BJ (cell line): ENCODE measurements at places on chromosomes 3 and 15.

GRCh38 chr3:37932505-37932904 is 58.1 kb upstream of the VILL start:
- DNase-seq = no peak

DNA sequence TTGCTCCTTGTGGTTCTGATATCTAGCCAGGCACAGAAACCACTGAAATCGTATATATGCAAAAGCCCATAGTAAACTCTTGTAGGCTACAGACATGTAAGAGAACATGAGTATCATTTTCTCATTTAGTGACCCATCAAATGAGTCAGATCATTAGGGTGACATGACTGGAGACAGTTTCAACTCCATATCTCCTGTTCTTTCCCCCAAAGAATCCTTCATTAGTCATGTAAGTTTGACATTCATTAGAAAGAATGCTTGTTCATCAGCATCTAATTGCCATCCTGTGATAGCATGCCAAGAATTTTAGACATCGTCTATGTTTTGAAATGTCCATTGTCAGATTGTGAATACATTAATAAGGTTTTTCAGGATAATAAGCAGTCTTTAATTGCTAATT is 264.9 kb upstream of the TPM1 start:
- no peak for DNase-seq

DNA sequence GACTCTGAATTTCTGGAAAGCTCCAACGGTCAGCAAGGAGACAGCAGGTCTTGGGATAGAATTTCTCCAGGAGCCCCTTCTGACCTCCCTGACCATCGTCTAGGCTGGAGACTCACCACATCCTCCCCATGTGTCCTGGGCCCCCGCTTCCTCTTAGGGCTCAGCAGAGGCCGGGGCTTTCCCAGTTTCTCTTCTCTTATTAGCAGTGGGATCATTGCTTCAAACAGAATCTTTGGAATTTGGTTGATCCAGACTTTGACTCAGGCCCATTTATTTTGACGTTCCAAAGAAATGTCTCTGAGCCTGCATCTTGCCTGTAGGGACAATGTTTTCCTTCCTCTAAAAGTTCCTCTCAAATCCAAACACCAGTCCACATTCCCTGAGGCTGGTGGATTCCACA is 38.4 kb upstream of the SLC6A6 start:
- DNase-seq = no peak

DNA sequence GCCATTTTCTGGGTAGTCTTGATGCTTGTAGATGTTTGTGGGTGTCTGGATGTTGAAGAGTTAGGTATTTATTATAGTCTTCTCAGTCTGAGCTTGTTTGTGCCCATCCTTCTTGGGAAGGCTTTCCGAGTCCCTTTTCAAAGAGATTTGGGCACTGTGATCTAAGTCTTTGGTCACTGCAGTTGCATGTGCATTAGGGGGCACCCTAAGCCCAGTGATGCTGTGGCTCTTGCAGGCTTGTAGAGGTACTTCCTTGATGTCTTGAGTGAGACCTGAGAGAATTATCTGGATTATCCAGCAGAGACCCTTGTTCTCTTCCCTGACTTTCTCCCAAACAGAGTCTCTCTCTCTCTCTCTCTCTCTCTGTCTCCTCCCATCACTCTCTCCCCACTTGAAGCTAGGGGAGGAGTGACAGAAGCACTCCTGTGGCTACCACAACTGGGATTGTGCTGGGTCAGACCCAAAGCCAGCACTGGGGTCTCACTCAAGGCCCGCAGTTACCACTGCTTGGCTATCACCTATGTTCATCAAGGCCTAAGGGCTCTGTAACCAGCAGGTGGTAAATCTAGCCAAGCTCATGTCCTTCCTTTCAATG is 68.5 kb downstream of the TMCO5A start:
- DNase-seq = no peak

DNA sequence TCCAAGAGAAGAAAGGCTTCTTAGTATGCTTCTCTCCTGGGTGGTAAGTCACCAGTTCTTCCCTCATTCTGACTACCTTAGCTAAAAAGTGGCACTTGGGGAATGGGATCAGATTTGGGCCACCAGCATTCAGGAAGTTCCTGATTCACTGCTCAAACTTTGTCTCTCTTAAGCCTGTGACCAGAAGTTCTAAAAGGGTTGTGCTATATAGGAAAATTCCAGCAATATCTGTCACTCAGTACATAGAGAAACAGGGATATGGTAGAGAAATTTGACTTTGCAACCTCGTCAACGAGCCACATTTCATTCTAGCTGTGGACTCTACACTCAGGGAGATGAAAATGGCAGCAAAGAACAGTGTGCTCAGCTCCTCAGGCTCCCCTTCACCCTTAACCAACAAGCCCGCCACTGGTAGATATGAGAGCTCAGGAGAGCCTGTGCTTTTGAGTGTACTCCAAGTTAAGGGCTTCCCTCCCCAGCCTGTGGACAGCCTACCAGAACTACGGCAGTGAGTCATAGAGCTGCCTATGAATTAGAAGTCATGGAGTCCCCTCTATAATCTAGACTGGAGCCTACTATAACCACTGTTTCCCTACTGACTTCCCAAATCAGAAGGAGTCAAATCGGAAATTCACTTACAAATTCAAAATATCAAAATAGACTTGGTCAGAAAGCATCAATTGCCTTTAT is 52.6 kb upstream of the MYO5C start:
- no peak for DNase-seq

DNA sequence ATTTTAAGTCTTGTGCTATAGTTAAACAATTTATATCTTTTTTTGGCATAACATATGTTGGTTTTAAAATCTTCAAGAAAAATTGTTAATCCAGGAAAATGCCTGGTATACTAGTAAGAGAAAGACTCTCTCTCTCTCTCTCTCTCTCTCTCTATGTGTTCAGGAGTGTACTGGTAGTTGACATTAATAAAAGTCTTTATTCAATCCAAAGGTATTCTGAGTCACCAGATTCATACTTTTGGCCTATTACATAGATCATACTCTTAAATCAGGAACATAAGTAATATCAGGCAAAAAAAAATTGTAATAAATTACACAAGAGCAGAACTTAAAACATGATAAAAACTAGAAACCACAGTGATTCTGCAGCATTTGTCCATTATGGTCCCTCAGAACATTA is 70.2 kb downstream of the TFG start:
- DNase-seq = no peak

DNA sequence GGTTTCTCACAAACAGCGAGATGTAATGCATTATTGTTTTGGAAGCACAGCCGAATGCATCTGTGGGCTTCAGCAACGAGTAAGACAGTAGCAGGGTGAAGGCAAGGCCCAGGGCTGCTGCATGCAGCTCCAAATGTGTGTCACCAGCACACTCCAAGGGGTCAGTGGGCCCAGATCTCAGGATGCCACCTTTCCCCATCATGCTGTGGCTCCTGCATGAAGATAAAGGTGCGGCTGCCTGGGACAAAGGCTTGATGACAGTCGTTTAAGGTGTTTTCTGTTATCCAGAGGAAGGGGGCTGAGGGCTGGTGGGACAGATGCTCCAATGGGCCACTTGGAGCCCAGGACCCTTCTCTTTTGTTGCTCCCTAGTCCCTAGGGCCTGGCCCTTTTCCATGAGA is 13.2 kb downstream of the C3orf22 start:
- no peak for DNase-seq

DNA sequence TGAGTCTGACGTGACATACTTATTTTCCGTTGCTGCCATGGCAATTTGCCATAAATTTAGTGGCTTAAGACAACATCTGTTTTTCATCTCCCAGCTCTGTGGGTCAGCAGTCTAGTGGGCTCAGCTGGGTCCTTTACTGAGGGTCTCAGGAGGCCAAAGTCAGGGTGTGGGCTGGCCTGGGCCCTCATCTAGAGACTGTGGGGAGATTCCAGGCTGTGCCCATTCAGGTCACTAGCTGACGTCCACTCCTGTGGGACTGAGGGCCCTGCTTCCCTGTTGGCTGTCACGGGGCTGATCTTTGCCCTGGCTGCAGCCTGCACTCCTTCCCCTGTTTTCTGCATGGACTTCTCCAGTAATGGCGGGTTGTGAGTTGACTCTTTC is 19.1 kb downstream of the FGD5 start:
- DNase-seq = no peak

GRCh38 chr3:75192146-75192616 is 471.9 kb upstream of the FRG2C start:
- DNase-seq = peak; percentile 0

GRCh38 chr3:127747751-127748521 is 74.4 kb downstream of the MGLL start:
- DNase-seq = peak; percentile 84

DNA sequence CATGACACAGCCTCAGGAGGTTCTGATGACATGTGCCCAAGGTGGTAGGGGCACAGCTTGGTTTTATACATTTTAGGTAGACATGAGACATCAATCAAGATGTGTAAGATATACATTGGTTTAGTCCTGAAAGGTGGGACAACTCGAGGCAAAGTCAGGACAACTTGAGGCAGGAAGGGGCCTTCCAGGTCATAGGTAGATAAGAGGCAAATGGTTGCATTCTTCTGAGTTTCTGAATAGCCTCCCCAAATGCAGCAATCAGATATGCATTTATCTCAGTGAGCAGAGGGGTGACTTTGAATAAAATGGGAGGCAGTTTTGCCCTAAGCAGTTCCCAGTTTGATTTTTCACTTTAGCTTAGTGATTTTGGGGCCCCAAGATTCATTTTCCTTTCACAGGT is 91.6 kb downstream of the CHCHD4 start:
- DNase-seq = no peak

DNA sequence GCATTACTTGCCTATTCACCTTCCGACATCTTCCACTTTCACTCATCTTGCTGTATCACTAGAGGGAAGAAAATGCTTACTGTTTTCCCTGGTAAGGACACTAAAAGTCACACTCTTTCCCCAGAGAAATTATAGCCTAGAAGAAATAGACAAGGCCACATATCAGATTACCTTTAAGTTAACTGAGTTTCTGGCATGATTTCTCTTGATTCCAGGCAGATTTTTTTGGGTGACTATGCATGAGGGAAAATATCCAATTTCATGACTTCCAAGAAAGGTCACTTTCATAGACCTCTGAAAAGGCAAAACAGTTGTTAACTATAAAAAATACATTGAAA is 30.3 kb downstream of the TCF12 start:
- no peak for DNase-seq

DNA sequence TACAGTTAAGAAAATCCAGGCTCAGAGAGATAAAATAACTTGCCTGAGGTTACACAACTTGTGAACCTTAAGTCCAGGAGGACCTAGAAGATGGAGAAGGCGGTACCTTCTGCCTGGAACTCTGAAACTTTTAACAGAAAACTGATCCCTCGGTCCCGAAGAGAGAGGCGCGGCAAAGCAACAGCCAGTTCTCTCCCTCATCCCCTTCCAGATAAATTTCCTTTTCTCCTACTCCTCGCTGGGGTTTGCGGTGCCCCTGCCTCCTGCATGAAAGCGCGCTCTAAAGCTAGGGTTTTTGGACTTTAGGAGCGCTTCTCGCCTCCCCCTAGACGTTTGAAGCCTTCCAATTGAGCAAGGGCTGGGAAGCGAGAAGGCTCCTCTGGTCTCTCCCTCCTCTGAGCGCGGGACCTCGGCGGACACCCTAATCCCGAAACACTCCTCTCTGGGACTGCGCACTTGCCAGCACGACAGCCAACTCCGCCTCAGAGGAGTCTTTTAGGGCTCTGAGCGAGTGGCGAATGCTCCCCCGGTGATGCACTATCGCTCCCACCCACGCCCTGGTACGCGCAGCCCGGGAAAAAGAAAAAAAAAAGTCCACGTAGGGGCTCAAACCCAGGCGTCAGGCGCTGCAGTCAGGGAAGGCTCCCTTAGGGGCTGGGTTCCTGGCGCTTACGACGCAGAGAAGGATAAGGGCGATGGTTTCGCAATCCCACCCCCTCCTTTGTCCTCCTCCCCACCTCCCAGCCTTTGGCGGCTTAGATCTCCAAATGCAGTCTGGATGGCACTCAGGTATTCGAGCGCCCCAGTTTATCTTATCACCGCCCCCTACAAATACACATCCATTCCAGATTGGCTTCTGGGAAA is 7.9 kb upstream of the EOMES start:
- DNase-seq = no peak

- DNase-seq = no peak
Observed at GRCh38 chr15:92100301-92100700, 246.8 kb downstream of the SLCO3A1 start.

- DNase-seq = no peak
Observed at GRCh38 chr3:41188306-41188705, 11.0 kb upstream of the CTNNB1 start.

DNA sequence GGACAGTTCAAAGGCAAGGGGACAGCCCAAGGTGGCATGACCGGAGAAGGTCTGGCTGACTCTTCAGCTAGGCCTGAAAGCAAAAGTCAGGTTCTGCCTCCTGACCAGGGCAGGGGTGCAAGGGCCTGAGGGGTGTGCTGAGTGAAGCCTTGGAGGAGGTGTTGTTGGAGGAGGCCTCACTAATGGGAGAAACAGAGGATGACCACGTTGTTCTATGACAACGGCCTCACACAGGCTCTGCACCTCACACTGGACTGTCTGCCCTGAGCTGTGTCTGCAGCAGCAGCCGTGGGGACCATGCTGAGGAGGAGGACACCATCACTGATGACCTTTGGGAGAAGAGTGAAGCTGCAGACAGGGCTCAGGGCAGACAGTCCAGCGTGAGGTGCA is 116.9 kb upstream of the ABHD17C start:
- no peak for DNase-seq

- no peak for DNase-seq
Observed at GRCh38 chr3:128844502-128844901, 34.9 kb upstream of the ACAD9 start.

- DNase-seq = no peak
Observed at GRCh38 chr3:163547014-163547685, 1531.1 kb downstream of the SI start.

GRCh38 chr3:38154033-38154494 is 11.3 kb upstream of the OXSR1 start:
- peak; percentile 46 for DNase-seq

DNA sequence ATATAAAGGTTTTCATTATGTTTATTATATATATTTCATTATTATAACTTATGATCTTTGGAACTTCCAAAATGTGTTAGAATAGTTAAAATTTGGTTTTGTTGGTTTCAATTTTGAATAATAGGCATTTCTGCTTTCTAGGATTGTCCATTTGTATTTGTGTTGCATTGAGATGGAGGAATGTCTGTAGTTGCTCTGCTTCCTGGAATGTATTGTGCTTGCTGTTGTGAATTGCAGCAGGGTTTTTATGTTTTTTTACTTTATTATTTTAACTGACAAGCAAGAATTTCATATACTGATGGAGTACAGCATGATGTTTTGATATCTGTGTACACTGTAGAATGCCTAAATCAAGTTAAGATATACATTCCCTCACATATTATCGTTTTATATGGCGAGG is 247.4 kb downstream of the XXYLT1 start:
- DNase-seq = no peak

- peak; percentile 2 for DNase-seq
Observed at GRCh38 chr3:59327376-59327808, 277.6 kb upstream of the CFAP20DC start.

GRCh38 chr3:125589547-125590122 is 5.7 kb downstream of the OSBPL11 start:
- no peak for DNase-seq
